Fibroblast of lung (primary cell): ENCODE measurements at places on chromosomes 12 and 14. TPM values are rescaled to one million over a fixed set of nuclear protein-coding genes. Genes with fewer than 3 reads are reported as not detected.

- DNase-seq = peak; percentile 90
Measured at GRCh38 chr12:114746297-114747011, 62.5 kb upstream of the TBX3 start.

GRCh38 chr12:108325549-108325948 is 13.6 kb downstream of the CMKLR1 start:
- DNase-seq = no peak

- peak; percentile 75 for DNase-seq
Measured at GRCh38 chr14:92456215-92457015, 57.2 kb upstream of the RIN3 start.

DNA sequence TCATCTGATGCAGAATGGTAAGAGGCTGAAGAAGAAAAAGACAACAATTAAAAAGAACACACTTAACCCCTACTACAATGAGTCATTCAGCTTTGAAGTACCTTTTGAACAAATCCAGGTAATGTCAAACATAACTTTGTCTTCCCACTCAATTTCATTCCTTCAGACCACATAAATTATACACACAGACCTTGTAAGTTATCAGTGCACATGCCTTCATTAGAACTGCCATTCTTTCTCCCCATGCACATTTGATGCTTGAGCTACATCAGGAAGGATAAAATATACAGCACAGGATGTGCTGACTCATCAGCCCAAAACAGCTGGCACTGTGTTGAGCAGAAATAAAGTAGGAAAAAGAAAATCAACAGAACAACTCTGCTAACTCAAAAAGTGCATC is 246.7 kb downstream of the PAWR start:
- DNase-seq = peak; percentile 57

GRCh38 chr14:68458840-68459469 is 333.9 kb downstream of the ZFP36L1 start:
- peak; percentile 95 for DNase-seq

DNA sequence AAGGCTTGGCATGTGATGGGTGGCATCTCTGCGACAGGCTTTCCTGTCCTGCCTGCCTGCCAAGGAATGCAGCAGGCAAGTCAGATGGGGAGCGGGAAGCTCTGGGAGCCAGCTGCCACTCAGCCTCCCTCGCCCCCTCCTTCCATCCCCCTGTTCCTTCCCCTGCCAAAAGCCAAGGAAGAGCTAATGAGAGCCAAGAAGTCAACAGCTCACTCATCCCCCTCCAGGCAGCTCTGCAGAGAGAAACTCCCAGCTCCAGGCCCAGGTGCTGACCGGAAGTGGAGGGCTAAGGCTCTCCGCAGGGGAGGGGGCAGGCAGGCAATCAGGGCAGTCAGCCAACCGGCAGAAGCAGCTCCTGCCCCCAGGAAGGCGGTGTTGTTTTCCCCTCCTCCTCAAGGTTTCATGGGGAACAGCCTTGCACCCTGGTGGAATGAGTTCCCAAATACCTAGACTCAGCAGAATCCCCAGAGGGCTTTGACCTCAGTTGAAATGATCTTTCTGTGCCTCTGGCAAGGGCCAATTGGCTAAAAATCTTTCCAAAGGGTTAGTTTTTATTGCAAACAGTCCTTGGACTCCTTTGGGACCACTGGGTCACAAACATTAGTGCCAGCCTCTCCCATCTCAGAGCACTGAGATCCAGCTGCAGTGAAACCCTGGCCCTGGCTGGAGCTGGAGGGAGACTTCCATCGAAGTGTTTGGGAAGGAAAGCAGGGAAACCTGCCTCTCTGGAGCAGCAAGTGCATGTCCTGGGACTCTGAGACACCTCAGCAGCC is 349.1 kb downstream of the DPF3 start:
- peak; percentile 43 for DNase-seq

DNA sequence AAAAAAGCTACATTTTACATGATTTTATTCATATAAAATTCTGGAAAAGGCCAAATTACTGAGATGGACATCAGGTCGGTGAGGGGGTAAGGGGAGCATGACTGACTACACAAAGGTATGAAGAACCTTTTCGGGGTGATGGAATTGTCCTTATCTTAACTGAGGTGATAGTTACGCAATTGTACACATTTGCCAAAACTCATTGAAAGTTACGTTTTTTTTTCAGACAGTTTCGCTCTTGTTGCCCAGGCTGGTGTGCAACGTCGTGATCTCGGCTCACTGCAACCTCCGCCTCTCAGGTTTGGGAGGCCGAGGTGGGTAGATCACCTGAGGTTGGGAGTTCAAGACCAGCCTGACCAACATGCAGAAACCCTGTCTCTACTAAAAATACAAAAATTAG is 29.4 kb upstream of the PLEKHG3 start:
- no peak for DNase-seq

DNA sequence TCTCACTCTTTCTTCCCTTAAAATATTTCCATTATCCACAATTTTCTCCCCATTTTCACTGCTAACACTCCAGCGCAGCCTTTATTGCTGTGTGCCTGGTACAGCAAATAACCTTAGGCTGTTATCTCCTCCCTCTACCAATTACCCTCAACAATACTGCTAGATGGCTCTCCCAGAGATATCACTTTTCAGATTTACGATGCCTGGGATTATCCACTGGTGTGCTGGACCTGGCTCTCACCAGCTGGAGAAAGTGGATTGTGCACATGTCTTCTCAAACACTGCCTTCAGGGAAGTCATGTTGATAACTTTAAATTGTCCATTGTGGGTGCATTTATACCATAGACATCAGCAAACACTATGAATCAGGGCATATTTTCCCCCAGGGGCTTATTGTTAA is 101.9 kb upstream of the ADAMTS20 start:
- no peak for DNase-seq

DNA sequence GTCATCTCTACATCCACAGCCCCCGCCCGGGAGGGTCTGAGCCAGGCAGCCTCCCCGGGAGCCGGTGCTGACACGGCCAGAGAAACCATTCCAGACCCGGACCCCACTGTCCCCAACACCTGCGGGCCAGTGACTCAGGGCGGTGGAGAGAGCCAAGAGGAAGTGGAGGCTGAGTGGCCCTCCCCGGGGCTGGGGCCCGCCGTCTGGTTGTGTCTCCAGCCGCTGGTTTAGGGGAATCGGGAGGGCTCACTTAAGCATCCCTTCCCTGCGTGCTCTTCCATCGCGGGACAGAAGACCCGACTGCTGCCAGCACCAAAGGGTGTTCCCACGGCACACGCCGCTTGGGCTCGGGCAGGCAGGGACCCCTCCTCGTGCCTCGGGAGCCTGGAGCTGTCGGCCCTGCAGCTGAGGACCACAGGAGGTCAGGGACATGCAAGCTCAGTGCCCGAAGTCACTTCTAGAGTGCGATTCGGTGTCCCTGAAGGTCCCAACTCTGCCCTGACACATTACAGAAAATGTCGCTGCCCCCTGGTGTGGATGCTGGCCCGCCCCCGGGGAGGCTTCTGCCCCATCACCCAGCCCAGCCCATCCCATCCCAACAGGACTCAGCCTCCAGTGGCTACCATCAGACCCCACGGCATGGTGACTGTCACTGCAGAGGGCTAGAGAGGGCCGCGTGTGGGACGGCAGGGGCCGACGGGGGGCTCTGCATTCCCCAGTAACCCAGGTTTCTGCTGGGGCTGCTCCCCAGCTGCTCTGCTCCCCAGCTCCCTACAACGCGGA is 50.8 kb downstream of the GALNT9 start:
- no peak for DNase-seq

- DNase-seq = no peak
Measured at GRCh38 chr14:65872536-65872935, 460.0 kb downstream of the FUT8 start.

DNA sequence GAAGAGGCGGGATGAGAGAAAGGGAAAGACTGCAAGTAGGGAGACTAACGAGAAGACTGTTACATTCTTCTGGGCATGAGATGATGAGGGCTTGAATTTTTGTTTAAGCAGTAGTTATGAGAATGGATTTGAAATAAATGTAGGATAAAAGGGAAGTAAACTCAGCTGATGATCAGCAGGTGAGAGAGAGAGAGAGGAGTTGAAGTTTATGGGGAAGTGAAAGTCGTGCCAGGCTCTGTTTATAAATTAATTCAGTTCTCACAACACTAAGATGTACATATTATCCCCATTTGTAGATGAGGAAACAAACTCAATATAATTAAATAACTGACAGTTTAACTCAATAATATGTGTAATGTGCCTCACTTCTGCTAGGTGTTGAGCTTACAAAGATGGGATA is 170.0 kb upstream of the RMST start:
- no peak for DNase-seq

DNA sequence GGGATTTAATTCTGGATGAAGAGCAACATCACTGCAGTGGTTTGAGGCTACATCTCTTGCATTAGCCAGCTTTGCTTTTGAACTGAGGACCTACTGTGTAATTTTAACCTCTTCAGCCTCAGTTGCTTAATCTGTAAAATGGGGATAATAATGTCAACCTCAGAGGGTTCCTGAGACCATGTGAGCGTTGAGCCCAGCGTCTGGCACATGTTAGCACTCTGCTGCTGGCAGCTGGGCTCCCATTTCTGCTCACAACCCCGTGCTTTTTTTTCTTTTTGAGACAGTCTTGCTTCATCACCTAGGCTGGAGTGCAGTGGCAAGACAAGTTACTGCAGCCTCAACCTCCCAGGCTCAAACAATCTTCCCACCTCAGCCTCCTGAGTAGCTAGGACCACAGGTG is 31.6 kb downstream of the TESC start:
- no peak for DNase-seq

- DNase-seq = no peak
Measured at GRCh38 chr14:90297876-90298629, 33.7 kb downstream of the NRDE2 start.

DNA sequence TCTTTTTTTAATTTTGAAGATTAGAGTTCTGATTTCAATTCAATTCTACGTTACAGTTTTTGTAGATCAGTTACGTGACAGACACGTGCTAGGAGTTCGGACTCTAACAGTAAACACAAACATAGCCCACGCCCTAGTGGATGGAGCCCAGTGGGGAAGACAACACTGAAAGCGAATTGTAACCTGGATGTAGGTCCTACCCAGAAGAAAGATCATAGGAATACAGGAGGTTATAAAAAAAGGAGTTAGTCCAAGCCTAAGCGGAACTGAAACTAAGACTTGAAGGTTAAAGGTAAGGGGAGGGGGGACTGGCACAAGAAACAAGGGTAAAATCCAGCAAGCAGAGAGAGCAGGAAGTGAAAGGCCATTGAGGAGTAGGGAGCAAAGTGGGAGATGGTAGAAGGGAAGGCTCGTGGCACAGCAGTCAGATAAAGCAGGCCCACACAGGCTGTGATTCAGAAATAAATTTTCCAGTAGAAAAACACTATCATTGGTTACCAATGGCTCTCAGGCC is 15.7 kb upstream of the CRY1 start:
- DNase-seq = no peak

- peak; percentile 72 for DNase-seq
Measured at GRCh38 chr14:69873877-69874780, 5.1 kb upstream of the SMOC1 start.

DNA sequence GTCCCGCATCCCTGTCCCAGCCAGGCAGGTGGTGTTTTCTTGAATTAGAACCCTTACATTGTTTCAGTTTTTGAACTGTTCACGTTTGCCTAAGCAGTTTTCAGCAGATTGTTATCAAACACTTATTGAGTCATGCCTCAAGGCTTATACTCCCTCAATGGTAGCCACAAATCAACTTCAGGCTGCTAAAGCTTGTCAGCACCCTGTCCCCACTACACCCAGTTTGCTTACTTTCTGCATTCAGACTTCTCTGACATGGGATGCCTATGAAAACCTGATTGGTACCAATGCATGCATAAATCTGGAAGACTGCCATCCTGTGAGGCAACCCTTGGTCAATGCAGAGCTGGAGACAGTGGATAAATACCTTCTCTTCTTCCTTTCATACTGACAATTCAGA is 225.4 kb downstream of the BTG1 start:
- DNase-seq = peak; percentile 11

- DNase-seq = no peak
Measured at GRCh38 chr12:9736936-9737705, 4.2 kb upstream of the CLECL1 start.

DNA sequence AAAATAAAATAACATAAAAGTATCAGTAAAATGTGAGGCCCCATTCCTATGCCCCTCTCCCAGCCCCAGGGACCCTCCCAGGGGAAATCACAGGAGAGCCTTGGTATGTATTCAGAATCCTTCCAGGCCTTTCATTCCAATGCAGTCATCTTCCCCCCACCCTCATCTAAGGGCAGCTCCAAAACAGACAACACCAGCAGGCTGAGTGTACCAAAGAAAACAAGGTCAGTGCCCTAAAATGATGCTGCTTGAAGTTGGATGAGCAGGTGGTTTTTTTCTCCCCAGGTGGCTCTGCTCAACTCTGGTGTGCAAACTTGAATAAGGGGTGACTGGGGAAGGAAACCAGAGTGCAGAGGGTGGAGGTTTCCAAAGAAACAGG is 56.2 kb downstream of the TSPAN9 start:
- DNase-seq = peak; percentile 41

- no peak for DNase-seq
Measured at GRCh38 chr12:34297790-34298164, 275.5 kb downstream of the ALG10 start.

DNA sequence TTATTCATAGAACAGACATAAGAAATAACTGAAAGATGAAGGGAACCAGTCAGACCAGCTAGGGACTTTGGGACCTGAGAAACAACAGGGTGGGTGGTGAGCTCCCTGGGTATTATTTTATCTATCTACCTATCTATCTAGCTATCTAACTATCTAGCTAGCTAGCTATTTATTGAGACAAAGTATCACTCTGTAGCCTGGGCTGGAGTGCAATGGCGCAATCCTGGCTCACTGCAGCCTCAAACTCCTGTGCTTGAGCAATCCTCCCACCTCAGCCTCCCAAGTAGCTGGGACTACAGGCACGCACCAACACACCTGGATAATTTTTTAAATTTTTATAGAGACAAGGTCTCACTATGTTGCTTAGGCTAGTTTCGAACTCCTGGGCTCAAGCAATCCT is 127.6 kb downstream of the DPF3 start:
- no peak for DNase-seq

- peak; percentile 51 for DNase-seq
Measured at GRCh38 chr12:46365951-46366379, 6.6 kb downstream of the SLC38A2 start.

DNA sequence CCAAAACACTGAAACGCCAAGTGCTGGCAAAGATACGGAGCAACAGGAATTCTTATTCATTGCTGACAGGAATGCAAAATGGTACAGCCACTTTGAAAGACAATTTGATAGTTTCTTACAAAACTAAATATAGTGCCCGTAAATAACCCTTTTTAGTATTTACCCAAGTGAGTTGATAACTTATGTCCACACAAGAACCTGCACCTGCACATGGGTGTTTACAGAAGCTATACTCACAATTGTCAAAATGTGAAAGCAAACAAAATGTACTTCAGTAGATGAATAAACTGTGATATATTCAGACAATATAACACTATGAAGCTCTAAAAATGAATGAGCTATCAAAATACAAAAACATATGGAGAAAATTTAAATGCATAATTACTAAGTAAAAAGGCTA is 86.6 kb downstream of the ATXN7L3B start:
- no peak for DNase-seq

DAO gene
- polyA plus RNA-seq = not detected in 2 replicates

GPR84 gene
- 0.03 TPM in 1 of 2 replicates, not detected in the other for polyA plus RNA-seq

FAM90A1 gene
- polyA plus RNA-seq = 0.05 and 0.08 TPM in 2 replicates

C12orf50 gene
- not detected in 2 replicates for polyA plus RNA-seq

RTL1 gene
- not detected in 2 replicates for polyA plus RNA-seq

PRPF39 gene
- 21.3 and 28.5 TPM in 2 replicates for polyA plus RNA-seq

AHNAK2 gene
- polyA plus RNA-seq = 6.6 and 30.5 TPM in 2 replicates

JPH4 gene
- polyA plus RNA-seq = not detected in 2 replicates

ASCL1 gene
- polyA plus RNA-seq = not detected in 2 replicates
